ENCODE measurements at places on chromosomes 6 and 20. TPM values are rescaled to one million over a fixed set of nuclear protein-coding genes. Genes with fewer than 3 reads are reported as not detected.

- no peak for DNase-seq
These were observed 941.3 kb downstream of the TBC1D32 start for GRCh38 chr6:120392941-120393340.

- no peak for DNase-seq
These were observed 2.2 kb upstream of the OXT start for GRCh38 chr20:3068986-3069900.

DNA sequence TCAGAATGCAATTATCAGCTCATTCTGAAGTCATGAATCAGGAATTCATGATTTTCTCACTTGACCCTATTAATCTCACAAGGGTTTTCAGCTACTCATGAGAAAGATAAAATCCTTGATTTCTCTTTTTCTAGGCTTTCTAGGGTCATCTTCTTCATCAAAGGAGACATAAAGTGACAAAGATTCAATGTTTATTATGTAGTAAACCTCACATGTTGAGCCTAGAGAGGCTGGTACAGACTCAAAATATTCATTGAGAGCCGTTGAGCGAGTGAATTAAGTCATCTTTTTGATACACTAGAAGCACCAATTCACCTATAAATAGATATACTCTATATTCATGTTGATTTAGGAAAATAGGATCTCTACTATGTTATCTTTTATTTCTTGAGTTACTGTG lies 104.8 kb upstream of the TRAF3IP2 start:
- no peak for DNase-seq

GRCh38 chr6:5592886-5593519 lies 331.7 kb downstream of the FARS2 start:
- no peak for DNase-seq

- DNase-seq: no peak
These were observed 9.6 kb downstream of the ERGIC3 start for GRCh38 chr20:35551503-35551902.

GRCh38 chr6:43532201-43532600 lies 15.3 kb downstream of the POLR1C start:
- no peak for DNase-seq

DNA sequence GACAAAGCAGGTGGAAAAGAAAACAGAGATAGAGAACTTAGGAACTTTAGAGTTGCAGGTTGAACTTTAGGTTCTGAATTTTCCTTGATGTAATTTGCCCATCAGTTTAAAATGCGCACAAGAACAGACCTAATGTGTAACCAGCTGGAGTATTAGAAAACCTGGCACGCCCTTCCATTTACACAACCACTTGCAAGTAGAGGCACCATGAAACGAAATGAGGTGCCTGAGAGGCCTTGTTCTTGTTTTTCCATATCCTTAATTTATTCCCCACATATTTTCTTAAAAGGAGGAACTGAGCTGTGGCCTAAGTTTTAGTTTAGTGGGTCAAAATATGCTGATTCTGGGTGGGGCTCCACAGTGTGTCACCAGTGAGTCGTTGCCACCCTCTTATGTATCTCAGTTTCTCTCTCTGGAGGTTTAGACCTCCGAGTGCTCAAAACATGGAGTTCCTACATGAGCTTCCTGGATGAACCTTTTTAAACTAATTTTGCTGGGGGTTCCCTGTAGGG lies 17.2 kb upstream of the IL22RA2 start:
- no peak for DNase-seq

DNA sequence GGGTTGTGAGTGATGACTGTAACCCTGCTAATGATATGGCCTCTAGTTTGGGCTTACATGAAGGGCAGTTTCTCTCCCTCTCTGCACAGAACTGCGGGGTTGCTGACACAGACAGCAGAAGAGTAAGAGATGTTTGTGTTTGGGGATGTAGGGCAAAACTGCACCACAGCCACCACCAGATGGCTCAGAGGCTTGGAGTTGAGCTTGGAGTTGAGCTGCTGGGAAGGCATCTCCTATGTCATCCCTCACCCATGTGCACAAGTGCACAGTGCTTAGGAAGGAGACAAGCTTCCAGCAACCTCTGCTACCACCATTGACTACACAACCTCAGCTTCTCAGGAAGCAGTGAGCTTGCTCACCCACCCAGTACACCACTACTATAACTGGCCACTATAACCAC lies 303.9 kb upstream of the DEFB112 start:
- DNase-seq: no peak

GRCh38 chr6:56297022-56297989 lies 49.9 kb upstream of the COL21A1 start:
- DNase-seq: no peak

DNA sequence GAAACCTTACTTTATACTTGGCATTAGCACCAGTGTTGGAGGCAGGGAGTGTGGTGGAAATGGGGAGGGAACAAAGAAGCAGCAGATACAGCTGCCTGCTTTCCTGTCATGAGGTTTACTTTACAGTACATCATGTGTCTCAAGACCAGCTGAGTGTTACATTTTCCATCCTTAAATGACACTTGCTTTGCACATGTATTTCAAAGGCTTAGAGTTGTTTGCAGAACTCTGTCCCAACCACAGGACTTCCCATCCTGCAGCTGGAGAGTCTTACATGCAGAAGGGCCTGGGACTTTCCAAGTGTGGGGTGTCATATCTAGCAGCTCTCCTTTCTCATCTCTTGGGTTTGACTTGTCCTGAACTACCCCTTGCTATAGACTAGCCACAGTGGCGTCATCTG lies 395.9 kb downstream of the DHX35 start:
- DNase-seq: no peak

- peak; percentile 28 for DNase-seq
These were observed 491.4 kb downstream of the CBLN4 start for GRCh38 chr20:55513954-55514353.

DNA sequence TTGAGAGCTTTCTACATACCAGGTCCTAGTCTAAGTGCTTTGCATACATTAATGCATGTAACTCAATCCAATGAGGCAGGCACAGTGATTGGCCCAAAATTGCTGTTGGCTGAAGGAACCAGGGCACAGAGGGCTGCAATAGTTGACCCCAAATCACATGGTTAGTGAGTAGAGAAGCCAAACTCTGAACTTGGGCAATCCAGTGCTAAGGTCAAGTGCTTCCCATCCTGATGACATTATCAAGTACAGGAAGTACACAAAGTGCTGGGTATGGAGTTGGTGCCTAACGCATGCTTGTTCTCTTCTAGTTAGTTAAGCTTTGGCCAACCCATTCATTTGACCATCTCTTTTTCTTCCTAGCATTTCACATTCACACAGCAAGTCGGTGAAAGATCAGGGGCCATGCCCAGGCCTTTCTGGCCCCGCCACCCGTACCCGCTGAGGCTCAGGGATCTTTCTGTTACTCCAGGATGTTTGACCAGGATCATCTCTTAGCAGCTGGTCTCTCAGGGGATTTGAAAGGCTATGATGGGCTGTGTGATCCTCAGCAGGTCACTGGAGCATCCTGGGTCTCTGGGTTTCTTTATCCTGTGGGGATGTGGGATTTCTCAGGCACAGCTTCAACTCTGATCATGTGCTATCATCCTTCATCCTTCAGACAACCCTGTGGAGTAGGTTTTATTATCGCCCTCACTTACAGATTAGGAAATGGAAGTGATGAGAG lies 7.0 kb downstream of the KCNB1 start:
- DNase-seq: no peak

- no peak for DNase-seq
These were observed 130.6 kb downstream of the CEP57L1 start for GRCh38 chr6:109225946-109226345.

GRCh38 chr20:23048283-23049200 lies 930 bp downstream of the THBD start:
- no peak for DNase-seq

GRCh38 chr6:159117046-159117445 lies 52.2 kb upstream of the FNDC1 start:
- DNase-seq: no peak

- DNase-seq: no peak
These were observed 67.3 kb downstream of the PREX1 start for GRCh38 chr20:48760403-48760983.

- DNase-seq: no peak
These were observed at the start of gene PRND for GRCh38 chr20:4721719-4722118. TSS of gene PRND (plus strand) at chr20:4721909. CDS start at chr20:4724552, 2,643 bp downstream.

DNA sequence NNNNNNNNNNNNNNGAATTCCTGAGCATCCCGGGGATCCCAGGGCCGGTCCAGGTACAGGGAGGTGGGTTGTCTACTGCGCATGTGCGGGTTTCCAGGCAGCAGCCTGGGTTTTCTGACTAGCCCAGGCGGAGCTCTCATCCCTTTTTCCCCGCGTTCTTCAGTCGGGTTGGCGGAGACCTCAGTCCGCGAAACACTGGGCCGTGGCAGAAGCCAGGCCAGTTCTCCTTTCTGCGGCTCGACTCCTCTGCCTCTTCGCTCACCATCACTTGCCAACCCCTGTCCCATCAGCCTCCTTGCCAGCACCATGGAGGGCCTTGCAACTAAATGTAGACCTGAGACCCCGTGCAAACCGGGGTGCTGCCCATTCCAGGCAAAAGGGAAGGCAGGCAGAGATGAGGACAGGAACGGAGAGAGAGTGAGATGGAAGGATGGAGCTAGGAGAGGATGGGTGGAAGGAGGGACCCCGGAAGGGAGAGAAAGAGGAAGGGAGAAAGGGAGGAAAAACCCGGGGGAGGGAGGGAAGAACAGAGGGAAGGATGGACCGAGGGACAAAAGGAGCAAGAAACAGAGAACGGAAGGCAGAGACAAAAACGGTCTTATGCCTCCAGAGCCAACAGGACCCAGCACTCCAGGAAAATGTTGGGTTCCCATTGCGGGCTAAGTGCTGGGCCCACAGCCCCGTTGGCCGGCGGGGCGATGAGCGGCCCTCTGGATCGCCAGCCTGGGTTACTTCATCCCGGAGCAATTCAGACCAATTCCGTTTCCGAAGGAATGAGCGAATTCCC lies 445.4 kb upstream of the DEFB115 start:
- no peak for DNase-seq

XKR7 gene
- total RNA-seq: 0.05 TPM

PHACTR1 gene
- 4.3 TPM for total RNA-seq

PPP1R16B gene
- 5.6 TPM for total RNA-seq

RIMS1 gene
- 21.0 TPM for total RNA-seq

BPIFB2 gene
- not detected for total RNA-seq

HLA-G gene
- total RNA-seq: not detected

KIAA1586 gene
- 65.2 TPM for total RNA-seq

ADGRF1 gene
- 13.0 TPM for total RNA-seq

L3MBTL1 gene
- total RNA-seq: 14.5 TPM

PBOV1 gene
- not detected for total RNA-seq

C4A gene
- total RNA-seq: 3.6 TPM

CBLN4 gene
- total RNA-seq: 11.7 TPM

TFAP2D gene
- total RNA-seq: not detected

NCOA7 gene
- 38.0 TPM for total RNA-seq
